WTC11 (cell line): ENCODE measurements at places on chromosomes 13 and 19. TPM values are rescaled to one million over a fixed set of nuclear protein-coding genes. Genes with fewer than 3 reads are reported as not detected.

DNA sequence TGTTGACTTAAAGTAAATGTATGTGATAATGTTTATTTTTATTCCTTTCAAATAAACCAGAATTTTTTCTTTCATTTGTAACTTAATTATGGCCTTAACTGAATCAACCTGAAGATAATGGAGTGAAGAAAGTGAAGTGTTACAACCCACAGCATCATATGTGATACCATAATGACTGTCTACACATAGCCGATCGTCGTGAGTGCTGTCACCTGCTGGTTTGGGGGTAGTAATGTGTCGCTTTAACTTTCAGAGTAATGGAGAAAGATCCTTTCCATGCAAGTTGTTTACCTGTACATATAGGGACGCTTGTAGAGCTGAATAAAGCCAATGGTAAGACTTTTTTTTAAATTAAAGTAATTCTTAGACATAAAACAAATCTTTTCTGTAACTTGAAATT, 9.9 kb downstream of the CDC16 start:
- no peak for DNase-seq

Gene CADM4
- total RNA-seq, result 12.2 to 13.3 TPM (median 12.4 TPM) in 3 replicates

Gene SIGLEC7
- not detected in 3 replicates for total RNA-seq

- no peak for DNase-seq
Observed at GRCh38 chr13:32941368-32941767, 74.9 kb upstream of the KL start.

Gene ZNF540
- total RNA-seq, result 0.07 to 0.53 TPM (median 0.28 TPM) in 3 replicates

DNA sequence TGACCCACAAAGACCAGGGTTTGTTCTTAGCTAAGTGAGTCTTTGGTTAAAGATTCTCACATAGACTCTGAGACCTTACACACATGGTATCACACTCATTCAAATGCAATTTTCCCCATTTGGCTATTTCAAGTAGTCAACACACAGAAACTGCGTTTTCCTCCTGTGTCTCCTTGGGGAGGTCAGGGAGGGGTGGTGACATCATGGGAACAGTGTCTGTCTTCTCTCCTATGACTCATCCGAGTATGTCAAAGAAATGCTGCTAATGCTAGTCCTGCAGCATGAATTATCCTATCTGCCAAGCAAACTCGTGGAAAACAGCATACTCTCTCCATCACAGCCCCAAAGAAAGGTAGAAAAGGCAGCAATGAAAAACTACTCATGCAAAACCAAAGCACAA, 100.2 kb downstream of the ENOX1 start:
- DNase-seq, result no peak

DNA sequence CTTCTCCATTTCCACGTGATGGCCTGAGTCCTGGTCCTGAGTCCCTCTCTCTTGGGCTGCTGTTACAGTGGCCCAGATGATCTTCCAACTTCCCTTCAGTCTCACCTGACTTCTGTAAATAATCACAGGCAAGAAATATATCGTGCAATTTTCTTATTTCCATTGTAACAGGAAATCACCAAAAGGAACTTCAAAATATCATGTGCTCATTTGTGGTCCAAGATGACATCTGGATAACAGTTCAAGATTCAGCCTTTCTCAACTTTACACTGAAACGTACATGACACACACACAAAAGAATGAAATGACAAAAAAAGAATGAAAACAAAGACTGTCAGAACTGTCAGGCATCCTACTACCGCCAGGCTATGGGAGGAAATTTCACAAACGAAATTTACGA, 22.0 kb upstream of the RAP2A start:
- no peak for DNase-seq

GRCh38 chr19:42529248-42529764, 1.0 kb upstream of the CEACAM1 start:
- DNase-seq, result peak; percentile 80

- no peak for DNase-seq
Observed at GRCh38 chr13:62747629-62748028, 1332.0 kb upstream of the PCDH20 start.

- no peak for DNase-seq
Observed at GRCh38 chr13:55440465-55441085, 1700.1 kb upstream of the PRR20A start.

DNA sequence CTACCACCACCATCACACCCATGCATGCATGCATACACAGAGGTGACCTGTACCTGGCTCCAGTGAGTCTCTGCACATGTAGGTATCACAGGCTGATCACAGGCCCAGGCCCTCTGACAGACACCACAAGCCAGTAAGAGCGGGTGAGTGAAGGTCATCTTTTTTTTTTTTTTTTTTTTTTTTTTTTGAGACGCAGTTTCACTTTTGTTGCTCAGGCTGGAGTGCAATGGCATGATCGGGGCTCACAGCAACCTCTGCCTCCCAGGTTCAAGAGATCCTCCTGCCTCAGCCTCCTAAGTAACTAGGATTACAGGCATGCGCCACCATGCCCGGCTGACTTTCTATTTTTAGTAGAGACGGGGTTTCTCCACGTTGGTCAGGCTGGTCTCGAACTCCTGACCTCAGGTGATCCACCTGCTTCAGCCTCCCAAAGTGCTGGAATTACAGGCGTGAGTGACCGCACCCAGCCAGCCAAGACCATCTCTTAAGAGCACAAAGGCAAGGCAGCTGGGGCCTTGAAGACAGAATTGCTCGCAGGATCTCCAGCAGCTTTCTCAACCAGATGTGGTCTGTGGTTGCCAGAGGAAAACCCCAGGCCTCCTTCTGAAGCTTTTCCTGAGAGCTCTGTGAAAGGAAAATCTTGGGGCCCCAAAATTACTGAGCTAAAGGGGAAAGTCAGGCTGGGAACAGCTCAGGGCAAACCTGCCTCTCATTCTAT, 3.2 kb upstream of the NKG7 start:
- DNase-seq, result no peak

GRCh38 chr13:40508127-40508526, 158.3 kb downstream of the FOXO1 start:
- no peak for DNase-seq

GRCh38 chr13:28890712-28891111, 70.6 kb downstream of the MTUS2 start:
- DNase-seq, result no peak

GRCh38 chr19:18898607-18899408, 2.9 kb upstream of the CERS1 start:
- no peak for DNase-seq

GRCh38 chr19:11496391-11497163, 9.1 kb downstream of the ZNF653 start:
- peak; percentile 91 for DNase-seq
